GOT3 (cell line): ENCODE measurements at places on chromosomes 11 and 22.

DNA sequence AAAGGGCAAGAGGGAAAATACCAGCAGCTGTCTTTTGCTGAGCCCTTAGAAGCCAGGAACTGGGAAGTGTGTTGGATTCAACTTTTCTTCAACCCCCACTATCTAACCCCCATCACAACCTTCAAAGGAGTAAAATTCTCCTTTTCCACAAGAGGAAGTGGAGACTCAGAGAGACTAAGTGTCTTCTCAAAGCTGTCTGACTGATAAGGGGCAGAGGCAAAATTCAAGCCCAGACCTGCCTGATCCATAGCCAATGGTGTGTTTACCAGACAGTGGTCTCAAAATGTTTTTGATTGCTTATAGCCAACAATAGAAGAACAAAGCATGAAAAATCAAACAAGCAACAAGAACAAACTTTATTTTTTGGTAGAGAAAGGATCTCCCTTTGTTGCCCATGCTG lies 707.0 kb downstream of the NTM start:
- DNase-seq, result no peak

DNA sequence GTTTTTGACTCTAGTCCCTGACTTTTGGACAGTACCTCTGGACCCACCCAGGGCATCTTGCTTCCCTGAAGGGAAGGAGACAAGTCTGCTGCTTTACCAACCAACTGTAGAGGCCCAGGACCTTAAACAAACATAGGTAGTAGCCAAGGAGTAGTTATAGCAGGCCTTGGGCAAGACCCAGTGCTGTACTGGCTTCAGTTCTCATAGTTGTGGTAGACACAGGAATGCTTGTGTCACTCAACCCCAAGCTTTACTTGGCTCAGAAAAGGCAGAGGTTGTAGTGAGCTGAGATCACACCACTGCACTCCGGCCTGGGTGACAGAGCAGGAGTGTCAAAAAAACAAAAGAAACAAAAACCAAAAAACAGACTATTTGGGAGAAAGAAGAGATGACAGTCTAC lies 21.3 kb upstream of the OR52M1 start:
- no peak for DNase-seq

DNA sequence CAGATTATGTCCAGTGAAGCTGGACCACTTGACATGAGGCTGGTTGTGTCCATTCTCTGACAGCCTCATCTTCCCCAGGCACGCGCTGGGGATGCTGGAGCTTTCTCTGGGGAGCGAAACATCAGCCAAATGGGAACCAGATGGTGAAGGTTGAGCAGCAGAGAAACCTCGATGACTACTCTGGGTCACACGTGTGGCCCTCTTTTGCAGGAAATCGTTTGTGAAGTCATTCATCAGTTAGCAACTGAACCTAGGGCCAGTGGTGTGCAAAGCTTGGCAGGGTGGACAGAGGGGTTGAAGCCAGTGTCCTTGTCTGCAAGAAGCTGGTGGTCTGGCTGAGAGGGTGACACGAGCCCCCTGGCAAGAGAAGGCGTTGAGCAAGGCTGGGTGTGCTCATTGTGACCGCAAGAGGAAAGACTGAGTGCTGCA lies 109.8 kb downstream of the ZBTB16 start:
- no peak for DNase-seq

GRCh38 chr22:20494978-20495860 lies at the start of gene KLHL22:
Gene KLHL22, minus strand, starts transcription at chr22:20495795. Its CDS starts 6,584 bp downstream, at chr22:20489211.
- DNase-seq, result no peak

GRCh38 chr11:46640036-46640788 lies 22.9 kb downstream of the ATG13 start:
- no peak for DNase-seq

DNA sequence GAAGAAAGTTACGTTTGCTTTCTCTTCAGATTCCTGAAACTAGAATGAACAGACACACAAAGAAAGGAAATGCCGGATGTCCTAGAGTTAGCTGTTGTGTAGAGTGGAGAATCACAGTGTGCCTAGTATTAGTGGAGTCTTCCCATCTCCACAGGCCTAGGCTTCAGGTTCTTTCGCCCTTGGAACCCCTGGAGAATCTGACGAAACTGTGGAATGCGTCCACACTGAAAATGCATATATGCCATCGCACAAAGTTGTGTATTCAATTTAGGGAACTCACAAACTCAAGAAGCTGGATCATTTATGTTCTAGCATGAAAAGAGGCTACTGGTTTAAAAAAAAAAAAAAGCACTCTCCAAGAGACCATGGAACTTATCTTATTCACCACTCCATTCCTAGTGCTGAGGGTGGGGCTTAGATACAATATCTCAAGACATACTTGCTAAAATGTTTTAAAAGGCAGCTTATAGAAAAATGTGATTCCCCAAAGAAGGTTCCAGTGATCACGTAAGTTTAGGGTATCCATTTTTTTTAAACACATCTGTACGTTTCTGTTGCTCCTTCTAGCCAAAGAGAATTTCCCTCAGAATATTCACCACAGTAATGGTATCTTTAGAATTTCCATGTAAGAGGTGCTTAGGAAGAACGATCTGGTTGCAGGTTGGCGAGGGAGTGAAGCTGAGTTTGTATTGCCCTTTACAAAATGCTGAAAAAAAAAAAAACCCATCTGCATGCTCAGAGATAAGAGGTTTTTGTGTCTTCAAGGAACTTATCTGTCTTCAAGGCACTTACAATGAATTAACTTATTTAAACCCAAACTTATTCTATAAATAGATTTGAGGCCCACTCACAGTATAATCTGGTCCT lies 20.0 kb downstream of the MAML2 start:
- DNase-seq, result no peak

DNA sequence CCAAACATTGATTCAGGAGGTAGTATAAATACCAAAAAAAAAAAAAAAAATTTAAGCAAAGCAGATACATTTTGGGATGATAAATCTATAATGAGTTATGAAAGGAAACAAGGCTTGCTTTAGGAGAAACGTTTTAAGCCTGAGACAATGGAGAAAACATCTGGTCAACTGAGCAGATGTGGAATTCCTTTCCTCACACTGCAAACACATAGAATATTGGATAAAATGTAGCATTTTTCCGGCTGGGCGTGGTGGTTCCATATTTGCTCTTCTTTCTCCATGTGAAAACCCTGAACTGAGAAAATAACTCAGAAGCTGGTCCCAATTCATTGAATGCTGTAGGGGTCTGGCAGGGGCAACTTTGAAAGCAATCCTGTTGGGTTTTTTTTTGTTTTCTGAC lies 33.9 kb downstream of the ENDOD1 start:
- DNase-seq, result no peak

DNA sequence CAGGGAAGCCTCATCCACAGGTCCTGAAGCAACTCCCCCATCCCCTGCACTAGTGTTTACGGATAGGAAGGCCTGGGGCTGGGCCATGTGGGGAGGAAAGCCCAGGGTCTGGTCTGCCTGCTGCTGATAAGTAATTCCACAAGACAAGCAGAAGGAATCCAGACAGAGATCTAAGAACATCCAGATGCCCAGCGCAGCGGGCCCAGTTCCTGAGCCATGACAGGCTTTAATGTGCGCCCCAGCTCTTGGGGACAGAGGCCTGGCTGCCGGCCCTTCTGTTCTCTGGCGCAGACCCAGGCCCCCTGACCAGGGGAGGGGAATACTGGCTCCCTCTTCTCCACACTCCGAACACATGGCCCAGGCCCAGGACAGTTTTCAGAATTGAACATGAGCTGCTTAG lies 28.8 kb upstream of the ETS1 start:
- DNase-seq, result no peak

- DNase-seq, result no peak
Measured at GRCh38 chr11:19352771-19353160, 112.0 kb upstream of the E2F8 start.

- no peak for DNase-seq
Measured at GRCh38 chr11:17063171-17064002, 14.1 kb downstream of the RPS13 start.

DNA sequence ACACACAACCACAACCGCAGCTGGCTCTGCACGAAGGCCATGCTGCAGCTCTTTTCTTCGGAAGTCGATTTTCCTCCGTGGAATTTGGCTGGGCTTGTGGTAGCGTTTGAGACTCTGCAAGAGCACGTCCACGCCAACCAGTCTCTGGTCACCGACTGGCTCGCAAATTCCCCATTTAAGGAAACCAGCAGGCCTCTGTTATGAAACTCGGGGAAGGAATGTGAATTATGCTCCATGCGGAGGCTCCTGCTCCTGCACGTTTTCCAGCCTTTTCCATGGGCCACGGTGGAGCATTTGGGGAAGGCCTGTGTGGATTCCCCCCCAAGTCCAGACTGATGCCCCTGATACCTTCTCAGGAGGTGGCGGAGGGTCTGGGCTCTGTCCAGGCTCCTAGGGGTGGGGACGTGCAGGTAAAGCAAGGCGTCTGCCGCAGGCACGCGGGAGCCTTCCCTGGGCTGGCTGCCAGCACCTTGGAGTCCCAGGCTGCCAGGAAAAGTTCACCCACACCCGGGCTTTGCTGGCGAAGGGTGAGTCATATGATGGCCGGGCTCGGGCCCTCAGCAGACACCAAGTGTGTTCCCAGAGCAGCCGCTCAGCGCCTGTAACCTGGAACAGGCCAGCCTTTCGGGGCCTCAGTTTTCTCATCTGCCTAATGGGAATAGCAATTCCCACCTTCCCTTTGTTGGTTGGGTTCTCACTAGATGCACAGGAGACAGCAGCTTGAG lies 41.9 kb downstream of the LRP5 start:
- DNase-seq, result peak; percentile 68

DNA sequence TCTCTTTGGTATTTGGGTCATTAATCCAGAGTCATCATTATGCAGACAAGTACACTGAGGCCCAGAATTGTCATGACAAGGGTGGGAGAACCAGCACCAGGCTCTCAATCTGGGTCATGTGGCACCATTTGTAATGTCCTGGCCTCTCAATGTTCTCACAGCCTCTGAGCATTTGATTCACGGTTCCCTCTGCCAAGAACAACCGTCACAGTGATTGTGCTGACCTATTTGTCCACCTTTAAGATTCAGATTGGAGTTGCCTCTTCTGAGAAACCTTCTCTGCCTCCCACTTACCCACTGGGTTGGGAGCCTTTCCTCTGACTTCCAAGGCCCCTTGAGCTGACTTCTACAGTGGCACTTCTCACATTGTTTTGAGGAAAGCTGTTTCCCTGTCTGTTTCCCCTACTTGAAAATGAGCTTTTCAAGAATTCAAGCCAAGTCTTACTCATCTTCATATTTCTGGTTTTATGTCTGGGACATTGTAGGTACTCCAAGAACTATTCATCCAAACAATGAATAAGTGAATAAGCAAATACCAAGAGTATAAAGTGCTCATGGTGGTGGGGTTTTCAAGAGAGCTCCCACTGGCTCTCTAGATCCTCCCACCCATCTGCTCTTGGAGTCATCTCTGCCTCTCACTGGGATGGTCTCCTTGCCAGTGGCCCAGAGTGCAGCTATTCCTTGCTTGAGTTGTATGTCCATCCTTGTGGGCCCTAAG lies 126.4 kb upstream of the E2F8 start:
- no peak for DNase-seq

- DNase-seq, result no peak
Measured at GRCh38 chr22:40300884-40301672, 45.2 kb upstream of the ADSL start.

DNA sequence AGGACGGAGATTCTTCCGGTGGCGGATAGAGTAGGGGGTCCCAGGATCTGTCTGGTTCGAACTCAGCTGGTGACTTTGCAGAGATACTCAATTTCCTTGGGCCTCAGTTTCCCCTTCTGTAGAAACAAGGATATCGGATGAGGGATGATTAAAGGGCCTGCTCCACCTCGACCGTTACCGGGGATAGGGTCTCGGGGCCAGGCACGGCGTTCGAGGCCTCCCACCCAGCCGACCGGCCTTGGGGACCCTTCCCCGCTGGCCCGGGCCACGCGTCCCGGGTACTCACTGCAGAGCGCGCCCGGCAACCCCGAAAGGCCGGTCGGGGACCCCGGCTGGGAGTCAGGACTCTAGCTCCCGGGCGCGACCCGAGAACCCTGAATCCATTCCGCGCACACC lies 321 bp downstream of the RHBDD3 start:
- DNase-seq, result no peak

GRCh38 chr22:33565580-33565995 lies 354.7 kb downstream of the LARGE1 start:
- DNase-seq, result no peak

- no peak for DNase-seq
Measured at GRCh38 chr11:82194521-82194920, 539.1 kb downstream of the FAM181B start.

DNA sequence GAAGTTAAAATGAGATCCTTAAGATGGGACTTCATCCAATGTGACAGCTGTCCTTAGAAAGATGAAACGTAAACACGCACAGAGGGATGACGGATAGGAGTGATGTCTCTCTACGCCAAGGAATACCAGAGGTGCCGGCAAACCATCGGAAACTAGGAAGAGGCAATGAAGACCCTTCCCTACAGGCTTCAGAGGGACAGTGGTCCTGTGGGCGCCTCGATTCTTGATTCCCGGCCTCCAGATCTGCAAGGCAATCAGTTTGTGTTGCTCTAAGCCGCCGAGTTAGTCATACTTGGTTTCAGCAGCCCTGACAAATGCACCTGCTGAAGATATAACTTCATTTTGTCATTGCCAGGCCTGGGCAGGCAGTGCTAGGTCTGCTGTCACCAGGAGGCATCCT lies 1455.1 kb downstream of the TBC1D22A start:
- no peak for DNase-seq

GRCh38 chr11:33936725-33937604 lies 45.1 kb upstream of the LMO2 start:
- no peak for DNase-seq

- no peak for DNase-seq
Measured at GRCh38 chr22:37054600-37055365, 3.2 kb downstream of the KCTD17 start.

GRCh38 chr22:49995041-49995360 lies 17.6 kb downstream of the IL17REL start:
- DNase-seq, result no peak

DNA sequence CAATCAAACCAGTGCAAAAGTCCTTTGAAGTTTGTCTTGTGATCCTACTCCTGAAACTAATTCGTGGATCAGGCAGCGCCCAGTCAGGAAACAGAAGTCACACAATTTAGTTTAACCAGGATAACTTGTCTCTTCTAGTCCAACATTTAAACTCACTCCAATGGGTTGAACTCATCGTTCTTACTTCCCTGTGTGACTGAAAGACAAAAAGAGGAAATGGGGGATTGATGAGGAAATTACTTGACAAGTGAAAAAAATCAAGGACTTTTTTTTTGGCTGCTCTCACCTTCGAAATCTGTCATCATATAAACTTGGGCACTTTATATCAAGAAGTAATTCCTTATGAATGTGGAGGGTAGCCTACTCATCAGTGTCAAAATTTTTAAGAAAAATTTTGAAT lies 78.4 kb downstream of the HSD17B12 start:
- no peak for DNase-seq

- DNase-seq, result no peak
Measured at GRCh38 chr11:102911758-102912481, 37.1 kb upstream of the MMP12 start.

GRCh38 chr11:73295241-73295995 lies 12.7 kb upstream of the ARHGEF17 start:
- peak; percentile 78 for DNase-seq
